ENCODE measurements at places on chromosomes 2 and 18.

GRCh38 chr2:180604077-180604476 is 376.3 kb upstream of the UBE2E3 start:
- no peak for DNase-seq

- no peak for DNase-seq
These were observed 8.9 kb downstream of the COX5B start for GRCh38 chr2:97654791-97655190.

DNA sequence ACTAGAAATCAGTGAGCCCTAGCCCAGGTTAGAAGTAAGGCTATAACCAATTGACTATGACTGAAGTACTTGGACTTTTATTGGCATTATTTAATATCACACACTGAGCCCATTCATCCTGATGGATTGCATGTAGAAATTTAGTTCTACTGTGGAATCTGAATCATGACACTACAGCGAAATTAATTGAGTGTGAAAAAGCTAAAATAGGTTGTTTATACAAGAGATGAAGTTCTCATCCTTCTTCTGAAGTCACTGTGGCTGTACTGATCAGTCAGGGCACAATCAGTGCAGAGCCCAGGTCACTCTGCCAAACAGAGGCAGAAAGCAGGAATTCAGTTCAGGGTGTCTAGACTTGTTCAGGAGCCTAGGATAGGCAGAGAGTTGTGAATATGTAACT is 158.9 kb downstream of the BABAM2 start:
- no peak for DNase-seq

DNA sequence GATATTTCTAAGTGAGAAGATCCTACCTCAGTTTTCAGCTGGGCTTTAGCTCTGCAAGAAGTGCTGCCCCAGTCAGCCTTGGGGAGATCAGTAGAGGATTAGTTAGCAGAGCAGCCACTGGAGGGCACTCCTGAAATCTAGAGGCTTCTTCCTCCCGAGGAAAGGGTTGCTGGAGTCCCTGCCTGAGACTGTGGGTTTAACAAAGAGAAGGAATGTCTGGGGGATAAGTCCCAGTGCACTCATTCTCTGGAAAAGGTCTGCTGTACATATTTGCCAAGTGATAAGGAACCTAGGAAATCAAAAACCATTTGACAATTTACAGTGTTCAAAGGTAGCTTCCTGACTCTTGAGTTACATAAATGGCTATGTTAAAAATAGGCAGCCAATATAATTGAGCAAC is 207.2 kb downstream of the SLC8A1 start:
- peak; percentile 26 for DNase-seq

- DNase-seq = no peak
These were observed 514 bp upstream of the EPB41L5 start for GRCh38 chr2:120012363-120012762.

DNA sequence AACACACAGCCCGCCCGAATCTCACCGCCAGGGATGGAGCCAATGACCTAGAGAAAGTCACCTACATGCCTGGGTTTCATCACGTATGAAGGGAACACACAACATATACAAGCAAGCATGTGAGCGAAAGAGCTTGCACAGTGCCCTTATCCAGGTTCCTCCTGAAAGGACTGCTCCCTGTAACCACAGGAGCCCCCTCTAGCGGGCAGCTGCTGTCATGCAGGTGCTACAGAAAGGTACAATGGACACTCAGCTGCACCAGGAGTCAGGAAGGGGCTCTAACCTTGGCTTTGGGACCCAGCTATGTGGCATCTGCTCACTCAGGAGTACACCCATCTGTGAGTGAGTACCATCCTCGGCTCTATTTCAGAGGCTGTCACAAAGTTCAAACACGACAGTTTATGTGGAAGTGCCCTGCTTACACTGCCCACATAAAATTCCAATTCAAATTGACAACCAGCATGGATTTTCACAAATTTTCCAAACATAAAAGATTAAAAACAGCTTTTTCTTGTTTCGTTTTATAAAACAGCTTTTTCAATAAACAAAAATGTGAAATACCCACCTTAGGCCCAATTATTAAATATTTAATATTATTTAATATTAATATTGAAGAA is 3.5 kb downstream of the NDUFA10 start:
- DNase-seq = peak; percentile 60

- DNase-seq = no peak
These were observed 159.4 kb downstream of the MYO1B start for GRCh38 chr2:191404568-191404991.

GRCh38 chr18:63523660-63524059 is 18.5 kb upstream of the SERPINB12 start:
- DNase-seq = no peak

GRCh38 chr2:219272356-219272755 is 6.8 kb upstream of the DNAJB2 start:
- no peak for DNase-seq

GRCh38 chr18:25592804-25593360 is 240.9 kb upstream of the ZNF521 start:
- DNase-seq = no peak

- no peak for DNase-seq
These were observed 12.8 kb upstream of the CIB4 start for GRCh38 chr2:26654061-26654340.

DNA sequence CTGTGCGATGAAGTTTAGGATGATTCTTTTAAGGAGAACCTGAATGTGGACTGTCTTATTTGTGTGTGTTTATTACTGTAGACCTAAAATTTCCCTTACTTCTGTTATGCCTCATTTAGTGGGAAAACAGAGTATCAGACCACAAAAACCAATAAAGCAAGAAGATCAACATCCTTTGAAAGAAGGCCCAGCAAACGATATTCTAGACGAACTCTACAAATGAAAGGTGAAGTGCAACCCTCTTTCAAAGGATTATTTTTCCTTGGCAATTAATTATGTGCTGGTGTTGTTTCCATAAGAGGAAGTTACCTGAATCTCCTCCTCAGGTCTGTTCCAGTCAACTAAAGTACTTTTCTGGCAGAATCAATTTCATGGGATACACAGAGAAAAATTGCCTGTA is 78.6 kb downstream of the EPB41L5 start:
- no peak for DNase-seq

GRCh38 chr2:177532567-177532966 is 140.0 kb downstream of the AGPS start:
- DNase-seq = no peak

DNA sequence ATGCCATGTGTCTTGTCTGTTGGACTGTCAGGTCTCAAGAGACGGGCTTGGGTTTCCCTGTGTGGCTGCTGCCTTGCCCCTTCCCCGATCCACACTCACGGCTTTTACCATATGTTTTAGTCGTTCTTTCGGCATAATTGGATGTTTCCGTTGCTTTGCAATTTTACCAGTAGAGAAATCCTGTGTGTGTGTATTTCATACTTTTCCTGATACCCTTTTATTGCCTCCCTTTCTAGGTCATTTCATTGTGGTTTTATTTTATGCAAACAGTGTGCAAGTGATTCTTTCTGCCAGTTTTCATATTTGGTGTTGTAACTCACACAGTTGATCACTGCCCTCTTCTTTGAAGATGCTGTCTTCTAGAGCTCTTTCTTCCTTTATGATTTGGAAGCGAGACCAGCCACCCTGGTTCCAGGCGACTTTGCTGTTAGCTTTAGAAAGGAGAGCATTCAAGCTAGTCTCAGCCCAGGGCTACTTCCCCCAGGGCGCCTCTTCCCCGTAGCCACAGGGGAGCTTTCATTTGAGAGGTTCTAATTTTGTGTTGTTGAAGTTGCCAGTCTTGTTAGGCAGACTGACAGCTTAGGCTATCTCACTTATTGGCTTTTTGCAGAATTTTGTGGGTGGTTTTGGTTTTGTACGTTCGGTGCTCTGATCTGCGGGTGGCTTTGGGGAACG is 17.0 kb downstream of the SH3BP4 start:
- DNase-seq = no peak

GRCh38 chr2:172713365-172713875 is 22.2 kb upstream of the RAPGEF4 start:
- no peak for DNase-seq

GRCh38 chr2:232523682-232524597 is 2.0 kb upstream of the CHRND start:
- DNase-seq = no peak

GRCh38 chr2:145185696-145186095 is 665.8 kb upstream of the ZEB2 start:
- DNase-seq = no peak

DNA sequence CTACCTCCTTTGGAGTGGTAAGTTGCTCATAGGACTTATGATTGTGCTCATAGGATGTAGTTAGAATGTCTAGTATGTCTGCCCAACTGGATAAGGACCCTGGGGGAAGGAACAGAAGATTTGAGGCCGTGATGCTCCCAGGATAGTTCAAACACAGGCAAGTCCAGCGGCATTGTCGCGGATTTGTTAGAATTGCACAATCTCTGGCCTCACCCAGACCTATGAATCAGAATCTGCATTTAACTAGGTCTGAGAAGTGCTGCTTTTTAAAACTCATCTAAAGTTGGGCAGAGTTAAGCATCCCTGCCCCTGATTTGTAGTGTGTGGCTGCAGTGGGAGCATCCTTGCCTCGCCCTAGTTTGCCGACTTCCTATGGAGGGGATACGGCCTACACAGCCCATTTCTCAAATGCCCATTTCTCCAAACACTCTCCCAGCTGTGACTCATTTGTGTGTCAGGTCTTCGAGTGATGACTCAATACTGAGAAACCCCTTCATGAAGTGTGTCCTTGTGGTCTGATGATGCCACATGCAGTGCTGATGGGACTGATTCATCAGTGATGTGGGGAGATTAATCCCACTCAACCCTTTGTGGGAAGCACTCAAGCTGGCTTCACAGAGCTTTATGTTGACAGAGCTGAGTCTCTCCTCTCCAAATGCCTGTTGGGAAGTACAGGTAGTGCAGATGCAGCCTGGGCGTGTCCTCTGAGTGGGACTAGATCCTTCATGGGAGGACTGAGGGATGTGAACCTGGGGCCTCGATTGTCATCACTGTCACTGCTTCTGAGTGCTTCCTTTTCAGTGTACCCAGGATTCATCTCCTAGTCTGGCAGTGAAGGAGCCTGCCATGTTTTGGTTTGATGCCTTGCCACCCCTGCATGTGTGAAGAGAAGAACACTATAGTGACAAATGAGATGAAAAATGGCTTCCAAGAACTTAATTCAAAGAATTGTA is 18.7 kb downstream of the SMIM21 start:
- DNase-seq = no peak

GRCh38 chr2:182595650-182596049 is 120.4 kb upstream of the DNAJC10 start:
- no peak for DNase-seq

DNA sequence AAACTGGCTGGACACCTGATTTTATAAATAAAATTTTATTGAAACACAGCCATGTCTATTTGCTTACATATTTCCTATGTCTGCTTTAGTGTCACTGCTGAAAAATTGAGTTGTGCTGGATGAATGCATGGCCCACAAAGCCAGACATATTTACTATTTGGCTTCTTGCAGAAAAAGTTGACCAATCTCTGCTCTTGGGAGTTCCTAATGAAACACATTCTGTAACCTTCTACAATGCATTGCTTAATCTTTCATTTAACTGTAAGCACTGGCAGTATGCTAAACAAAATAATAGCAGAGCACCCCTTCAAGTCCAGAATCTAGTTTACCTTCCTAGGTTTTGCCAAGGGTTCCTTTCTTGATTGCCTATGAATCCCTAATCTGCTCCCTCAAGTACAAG is 17.7 kb upstream of the SERPINB7 start:
- DNase-seq = no peak

GRCh38 chr18:50862401-50862800 is 16.5 kb upstream of the ME2 start:
- no peak for DNase-seq

GRCh38 chr2:67041051-67041450 is 356.1 kb upstream of the ETAA1 start:
- no peak for DNase-seq

DNA sequence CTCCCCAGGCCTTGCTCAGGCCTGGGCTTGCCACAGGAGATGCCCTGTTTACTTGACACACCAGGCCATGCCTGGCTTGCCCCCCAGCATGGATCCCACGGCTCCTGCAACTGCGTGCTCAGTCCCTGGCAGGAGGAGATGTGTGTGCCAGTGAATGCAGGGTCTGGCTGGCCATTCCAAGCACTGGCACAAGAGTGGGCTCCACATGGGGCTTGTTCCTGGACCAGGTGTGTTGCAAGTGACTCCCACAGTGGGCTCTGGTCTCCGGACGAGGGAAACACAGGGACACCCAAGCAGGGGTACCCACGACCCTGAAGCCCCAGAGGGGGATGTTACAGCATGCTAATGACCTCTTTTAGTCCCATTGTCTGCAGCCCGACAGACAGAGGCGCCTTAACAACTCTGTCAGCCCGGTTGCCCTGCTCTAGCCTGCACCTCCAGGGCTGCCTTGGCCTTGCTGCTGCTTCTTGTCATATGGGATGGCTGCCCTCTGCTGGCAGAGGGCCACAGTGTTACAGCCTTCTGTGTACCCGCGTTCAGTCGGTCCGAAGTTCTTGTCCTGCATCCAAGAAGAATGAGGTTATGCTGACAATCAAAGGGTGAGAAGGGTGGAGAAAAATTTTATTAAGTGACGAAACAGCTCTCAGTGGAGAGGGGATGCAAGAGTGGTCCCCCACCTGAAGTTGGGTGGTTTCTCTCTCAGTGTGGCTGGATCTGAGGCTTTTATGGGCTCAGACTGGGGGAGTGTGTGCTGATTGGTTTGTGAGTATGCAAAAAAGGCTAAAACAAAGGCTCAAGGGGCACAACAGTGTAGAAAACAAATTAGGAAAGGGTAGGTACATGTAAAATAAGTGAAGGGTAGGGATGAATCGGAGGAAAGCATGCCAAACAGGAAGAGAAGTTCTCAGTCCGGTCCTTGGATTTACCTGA is 180.4 kb downstream of the MBD5 start:
- DNase-seq = peak; percentile 16

GRCh38 chr2:155708071-155708470 is 624.5 kb downstream of the NR4A2 start:
- DNase-seq = no peak

GRCh38 chr2:70679259-70679658 is 88.7 kb downstream of the ADD2 start:
- no peak for DNase-seq

GRCh38 chr2:241768251-241768711 is 8.3 kb upstream of the GAL3ST2 start:
- no peak for DNase-seq

- DNase-seq = no peak
These were observed 48.9 kb downstream of the AGAP1 start for GRCh38 chr2:235542733-235543127.

Measured in left ventricle myocardium inferior (tissue), 1 donor.